ENCODE measurements at places on chromosomes 2 and 18.

GRCh38 chr2:125684256-125684655 lies 971.7 kb upstream of the GYPC start:
- no peak for DNase-seq

- DNase-seq: no peak
These were observed 43.1 kb upstream of the LONRF2 start for GRCh38 chr2:100365434-100365833.

- no peak for DNase-seq
These were observed 667.9 kb upstream of the CDH7 start for GRCh38 chr18:65082907-65083306.

GRCh38 chr2:85649201-85650190 lies 18.5 kb downstream of the SFTPB start:
- DNase-seq: no peak

DNA sequence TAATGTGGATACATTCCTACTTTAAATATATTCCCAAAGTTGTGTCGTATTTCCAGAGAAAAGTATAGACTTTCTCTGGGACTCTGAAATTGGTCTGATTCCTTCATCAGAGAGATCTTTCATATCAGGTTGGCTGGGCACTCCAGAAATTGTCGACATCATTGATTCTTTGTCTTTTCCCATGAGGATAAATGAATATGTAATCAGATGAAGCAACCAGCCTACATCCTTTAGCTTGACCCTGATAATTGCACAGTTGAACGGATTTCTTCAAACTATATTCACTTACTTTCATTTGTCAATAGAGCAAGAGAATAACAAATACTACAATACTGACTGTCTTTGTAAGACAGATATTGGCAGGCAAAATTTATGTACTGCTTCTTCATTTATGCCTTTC lies 680.2 kb upstream of the LRRTM4 start:
- DNase-seq: no peak

- DNase-seq: peak; percentile 78
These were observed 631.8 kb upstream of the ID2 start for GRCh38 chr2:8049851-8050571.

DNA sequence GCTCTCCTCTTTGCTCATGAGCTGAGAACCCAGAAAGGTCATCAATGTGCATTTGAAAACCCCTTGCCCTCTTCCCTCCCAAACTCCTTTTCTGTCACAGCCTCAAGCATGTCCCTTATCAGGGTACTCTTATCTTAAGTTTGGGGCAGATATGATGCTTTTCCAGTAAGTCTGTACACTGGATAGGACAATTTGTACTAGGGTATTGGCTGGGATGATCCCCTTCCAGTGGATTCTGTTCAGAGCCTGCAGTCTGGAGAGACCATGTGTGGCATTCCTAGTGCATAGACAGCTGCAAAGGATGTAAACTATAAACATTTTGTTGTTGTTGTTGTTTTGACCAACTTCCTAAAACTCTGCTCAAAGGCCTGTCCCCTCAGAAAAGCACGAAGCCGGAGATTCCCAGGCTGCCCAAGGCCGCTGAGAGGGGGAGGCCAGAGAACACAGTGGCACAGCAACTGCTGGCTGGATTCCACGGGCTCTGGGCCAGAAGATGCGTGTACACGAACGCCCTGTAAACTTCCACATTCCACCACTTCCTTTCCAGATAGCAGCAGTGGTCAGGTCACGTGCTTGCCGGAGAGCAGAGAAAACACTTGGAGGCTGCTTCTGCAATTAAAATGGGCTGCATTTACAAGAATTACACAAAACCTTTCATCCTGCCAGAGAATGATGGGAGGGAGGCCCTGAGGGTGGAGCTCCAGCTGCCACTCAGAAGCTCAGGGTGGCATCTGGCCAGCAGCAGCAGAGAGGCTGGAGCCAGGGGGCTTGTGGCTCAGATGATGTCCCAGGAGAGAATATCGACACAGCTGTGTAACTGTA lies 42.1 kb downstream of the BMP10 start:
- DNase-seq: peak; percentile 75

DNA sequence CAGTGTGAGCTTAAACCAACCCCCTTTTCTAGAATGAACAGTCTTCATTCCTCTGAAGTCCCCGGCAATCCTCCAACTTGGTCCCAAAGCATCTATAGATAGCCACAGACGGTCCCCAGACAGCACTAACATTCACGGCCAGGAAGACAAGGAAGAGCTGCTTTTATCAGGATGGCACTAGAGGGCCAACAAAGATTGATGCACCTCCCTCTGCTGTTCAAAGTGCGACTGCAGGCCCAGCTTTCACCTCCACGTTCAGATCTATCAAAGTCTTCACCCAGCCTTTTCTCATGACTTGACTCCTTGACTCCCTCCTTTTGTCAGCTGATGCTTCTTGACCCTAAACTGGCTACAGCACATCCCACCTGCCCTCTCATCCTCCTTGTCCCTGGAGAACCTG lies 54.3 kb downstream of the RNF152 start:
- no peak for DNase-seq

DNA sequence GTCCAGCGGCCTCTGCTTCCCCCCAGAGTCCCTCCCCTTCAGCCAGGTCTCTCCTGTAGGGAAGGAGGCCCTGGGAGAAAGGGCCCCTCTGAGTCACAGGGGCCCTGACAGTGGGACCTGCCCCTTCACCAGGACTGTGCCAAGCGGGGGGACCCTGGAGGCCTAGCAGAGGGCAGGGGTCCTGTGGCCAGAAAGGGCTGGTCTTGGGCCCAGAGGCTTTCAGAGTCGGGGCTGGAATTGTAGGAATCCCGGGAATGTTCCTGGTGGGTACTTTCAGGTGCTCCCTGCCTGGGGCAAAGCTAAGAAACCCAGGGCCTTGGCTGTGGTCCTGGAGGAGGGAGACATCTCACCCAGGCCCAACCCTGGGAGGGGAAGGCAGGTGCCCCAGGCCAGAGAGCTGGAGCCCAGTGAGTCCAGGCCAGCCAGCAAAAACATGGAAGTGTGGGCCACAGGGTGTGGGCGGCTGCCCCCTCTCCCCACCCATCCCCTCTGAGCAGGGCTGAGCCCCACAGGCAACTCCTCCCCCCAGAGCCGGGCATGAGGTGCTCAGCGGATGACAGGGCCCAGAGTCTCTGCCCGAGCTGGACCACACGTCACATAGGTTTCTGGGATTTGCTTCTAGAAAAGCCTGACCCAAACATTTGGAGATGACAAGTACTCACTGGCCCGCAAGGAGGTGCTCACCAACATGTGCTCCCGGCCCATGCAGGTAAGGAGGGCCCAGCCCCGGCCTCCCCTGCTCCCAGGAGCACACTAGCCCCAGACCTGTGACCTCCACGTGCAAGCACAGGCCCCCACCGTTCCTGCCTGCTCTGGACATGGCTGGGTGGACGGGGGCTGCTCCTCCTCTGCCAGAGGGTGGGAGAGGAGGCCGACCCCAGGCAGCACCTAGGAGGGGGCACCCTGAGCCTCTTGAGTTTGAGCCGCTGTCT lies 48.2 kb upstream of the ALPP start:
- no peak for DNase-seq

- no peak for DNase-seq
These were observed 219.9 kb downstream of the PIK3C3 start for GRCh38 chr18:42174909-42175308.

GRCh38 chr18:76572518-76573247 lies 77.6 kb upstream of the ZNF516 start:
- no peak for DNase-seq

DNA sequence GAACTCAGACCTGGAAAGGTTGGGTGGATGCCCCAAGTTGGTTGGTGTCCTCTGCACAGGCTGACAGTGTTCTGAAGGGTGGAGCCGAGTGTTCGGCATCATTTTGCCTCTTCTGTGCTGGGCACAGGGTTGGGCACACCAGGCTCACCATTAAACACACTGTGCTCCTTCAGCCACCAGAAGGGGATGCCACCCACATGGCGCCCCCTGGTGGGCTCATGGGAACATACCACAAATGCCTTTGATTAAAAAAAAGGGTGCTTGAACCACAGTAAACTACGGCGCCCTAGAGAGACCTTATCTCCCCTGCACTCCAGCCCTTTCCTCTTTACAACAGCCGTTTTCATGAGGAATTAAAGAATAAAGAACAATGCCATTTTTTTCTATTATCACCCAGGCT lies 89.4 kb downstream of the CELF4 start:
- peak; percentile 33 for DNase-seq

DNA sequence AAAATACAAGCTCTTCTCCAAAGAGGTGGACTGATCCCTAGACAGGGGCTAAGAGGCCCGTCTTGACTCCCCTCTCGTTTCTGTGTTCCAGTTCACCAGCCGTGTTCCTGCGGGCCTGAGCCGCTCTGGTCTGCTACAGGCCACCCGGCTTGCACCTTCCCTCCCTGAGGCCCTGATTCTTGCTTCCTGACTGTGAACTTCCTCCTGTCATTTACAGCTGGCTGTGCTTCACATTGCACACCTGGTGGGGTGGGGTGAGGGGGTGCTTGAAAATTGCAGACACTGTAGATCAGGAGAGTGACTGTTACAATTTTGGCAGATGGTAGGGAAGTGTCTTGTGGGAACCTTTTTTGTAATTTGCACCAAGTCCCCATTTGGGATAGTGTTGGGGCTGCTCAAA lies 64.4 kb downstream of the TSN start:
- no peak for DNase-seq

GRCh38 chr18:30908381-30908780 lies 134.2 kb downstream of the DSC3 start:
- DNase-seq: no peak

DNA sequence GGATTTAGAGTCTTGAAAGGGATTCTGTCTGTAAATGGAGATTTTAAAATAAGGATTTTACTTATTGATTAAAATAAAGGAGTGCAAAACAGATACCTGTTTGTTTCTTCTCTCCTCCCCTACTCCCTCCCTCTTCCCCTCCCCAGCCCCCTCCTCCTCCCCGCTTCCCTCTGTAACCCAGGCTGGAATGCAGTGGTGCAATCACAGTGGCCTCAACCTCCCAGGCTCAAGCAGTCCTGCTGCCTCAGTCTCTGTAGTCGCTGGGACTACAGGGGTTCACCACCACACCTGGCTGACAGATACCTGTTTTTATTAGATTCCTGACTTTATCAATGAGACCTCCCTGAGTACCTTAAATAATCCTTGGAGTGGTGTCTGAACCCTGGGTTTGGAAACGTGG lies 57.1 kb downstream of the OXER1 start:
- no peak for DNase-seq

DNA sequence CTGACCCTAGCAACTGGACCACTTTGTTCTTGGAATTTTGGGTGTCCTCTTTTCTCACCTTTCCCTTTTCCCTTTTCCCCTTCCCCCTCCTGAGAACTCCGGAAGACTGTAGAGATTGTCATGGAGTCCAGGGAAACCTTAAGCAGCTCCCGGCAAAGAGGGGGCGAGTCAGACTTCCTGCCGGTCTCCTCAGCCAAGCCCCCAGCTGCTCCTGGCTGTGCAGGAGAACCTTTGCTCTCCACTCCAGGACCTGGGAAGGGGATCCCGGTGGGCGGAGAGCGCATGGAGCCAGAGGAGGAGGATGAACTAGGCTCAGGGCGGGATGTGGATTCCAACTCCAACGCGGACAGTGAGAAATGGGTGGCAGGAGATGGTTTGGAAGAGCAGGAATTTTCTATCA lies 20.5 kb downstream of the SETBP1 start:
- no peak for DNase-seq

DNA sequence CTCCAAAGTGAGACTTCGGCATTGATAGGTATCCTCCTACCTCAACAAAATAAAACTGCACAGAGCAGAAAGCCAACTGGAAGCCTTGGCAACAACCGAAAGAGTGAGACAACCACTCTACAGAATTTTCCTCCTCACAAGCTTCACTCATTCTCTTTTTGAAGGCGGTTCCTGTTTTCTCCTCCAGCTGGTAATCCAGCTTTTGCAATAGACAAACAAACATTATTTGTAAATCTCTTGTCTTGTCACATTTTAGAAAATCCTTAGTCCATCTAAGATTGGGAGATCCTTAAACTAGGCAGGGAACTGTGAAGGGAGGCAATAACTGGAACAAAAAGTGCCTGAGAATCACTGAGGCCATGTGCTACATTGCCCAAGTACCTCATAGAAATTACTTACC lies 332.4 kb downstream of the BCL11A start:
- no peak for DNase-seq

- DNase-seq: no peak
These were observed 4.0 kb upstream of the RNF152 start for GRCh38 chr18:61896757-61897156.

GRCh38 chr2:70962211-70962884 lies 16.1 kb upstream of the ANKRD53 start:
- DNase-seq: no peak

Measured in activated CD4-positive, alpha-beta T cell treated with anti-CD3 and anti-CD28 coated beads, Interleukin-2, Interleukin-4, amounts not matched to agents 100 ng/mL and 50 ng/mL, durations not matched to agents 16 hours and 8 hours (primary cell).